Astrocyte (in vitro differentiated cells and primary cell): ENCODE measurements at places on chromosomes 6 and 20. TPM values are rescaled to one million over a fixed set of nuclear protein-coding genes. Genes with fewer than 3 reads are reported as not detected.

GRCh38 chr20:25750765-25751696 is 54.4 kb upstream of the ZNF337 start:
- no peak for DNase-seq

DNA sequence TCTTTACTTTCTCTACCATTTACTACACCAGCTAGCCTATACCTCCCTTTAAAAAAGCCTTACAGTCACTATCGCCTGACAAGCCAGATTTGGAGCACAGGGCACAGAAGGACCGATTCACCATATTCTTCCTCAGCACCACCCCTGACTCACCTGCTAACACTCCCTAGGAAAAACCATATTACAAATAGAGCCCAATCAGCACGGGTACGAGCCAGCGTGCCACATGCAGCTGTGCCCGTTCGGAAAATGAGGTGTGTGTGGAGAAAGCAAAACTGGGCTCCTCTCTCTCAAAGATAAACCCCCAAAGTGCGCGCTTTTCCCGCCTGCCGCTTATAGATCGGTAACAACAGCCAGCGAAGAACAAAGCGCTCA is 1.2 kb downstream of the SYNCRIP start:
- DNase-seq, result no peak

GRCh38 chr20:45813006-45813340 is 529 bp downstream of the UBE2C start:
- DNase-seq, result no peak

- no peak for DNase-seq
Observed at GRCh38 chr6:76518443-76518842, 446.0 kb upstream of the IMPG1 start.

- peak; percentile 10 for DNase-seq
Observed at GRCh38 chr6:83536034-83536646, 23.8 kb downstream of the PRSS35 start.

DNA sequence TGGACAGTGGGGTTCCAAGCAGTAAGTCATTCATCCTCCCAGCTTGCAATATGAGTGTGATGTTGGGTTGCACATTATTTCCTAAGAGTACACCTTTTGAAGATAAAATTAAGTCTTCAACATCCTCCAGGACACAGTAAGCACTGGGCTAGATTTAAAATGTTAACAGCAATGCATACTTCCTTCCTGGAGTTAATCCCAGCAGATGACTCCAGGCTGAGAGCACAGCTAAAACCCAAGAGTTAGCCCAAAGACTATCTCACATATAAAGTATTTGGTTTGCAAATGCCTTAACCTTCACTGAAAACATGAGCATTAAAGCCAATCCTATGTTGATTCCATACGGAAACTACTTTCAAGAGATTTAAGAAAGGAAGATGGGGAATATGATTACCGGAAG is 69.2 kb downstream of the SLC23A2 start:
- no peak for DNase-seq

- no peak for DNase-seq
Observed at GRCh38 chr6:117483004-117483644, 650 bp downstream of the DCBLD1 start.

DNA sequence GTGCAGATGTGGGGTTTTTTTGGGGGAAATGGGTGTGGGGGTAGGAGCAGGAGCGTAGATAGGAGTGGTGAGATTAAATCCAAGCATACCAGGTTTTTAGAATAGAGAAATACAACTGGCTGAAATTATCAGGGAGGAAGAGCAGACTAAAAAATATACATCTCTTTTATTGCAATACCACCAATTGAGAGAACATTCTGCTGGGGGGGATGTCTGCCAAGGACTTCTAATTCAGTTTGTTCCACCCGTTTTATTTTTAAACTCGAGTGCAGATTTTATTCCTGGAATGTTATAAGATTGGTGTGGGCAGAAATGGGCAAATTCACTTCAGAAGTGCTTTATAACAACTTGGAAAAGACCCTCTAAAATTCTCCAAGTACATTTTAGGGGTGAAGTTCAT is 192.7 kb downstream of the GMPR start:
- DNase-seq, result no peak

DNA sequence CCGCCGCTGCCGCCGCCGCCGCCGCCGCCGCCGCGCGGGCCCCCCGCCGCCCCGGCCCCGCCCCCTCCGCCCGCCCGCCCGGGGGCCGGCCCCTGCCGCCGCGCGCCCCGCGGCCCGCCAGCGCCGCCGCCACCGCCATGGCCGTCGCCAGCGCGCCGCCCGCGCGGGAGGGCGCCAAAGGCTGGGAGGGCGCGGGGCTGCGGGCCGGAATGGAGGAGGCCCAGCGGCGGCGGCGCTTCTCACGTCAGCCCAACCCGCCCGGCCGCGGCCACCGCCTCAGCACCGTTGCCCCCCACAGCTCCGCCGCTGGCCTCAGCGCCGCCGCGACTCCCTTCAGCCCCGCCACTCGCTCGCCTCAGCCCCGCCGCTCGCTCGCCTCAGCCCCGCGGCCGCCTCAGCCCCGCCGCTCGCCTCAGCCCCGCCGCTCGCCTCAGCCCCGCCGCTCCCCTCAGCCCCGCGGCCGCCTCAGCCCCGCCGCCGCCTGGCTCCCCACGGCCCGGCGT is 258 bp downstream of the PHF10 start:
- DNase-seq, result no peak

GRCh38 chr6:38306931-38307330 is 332.8 kb downstream of the BTBD9 start:
- DNase-seq, result no peak

DNA sequence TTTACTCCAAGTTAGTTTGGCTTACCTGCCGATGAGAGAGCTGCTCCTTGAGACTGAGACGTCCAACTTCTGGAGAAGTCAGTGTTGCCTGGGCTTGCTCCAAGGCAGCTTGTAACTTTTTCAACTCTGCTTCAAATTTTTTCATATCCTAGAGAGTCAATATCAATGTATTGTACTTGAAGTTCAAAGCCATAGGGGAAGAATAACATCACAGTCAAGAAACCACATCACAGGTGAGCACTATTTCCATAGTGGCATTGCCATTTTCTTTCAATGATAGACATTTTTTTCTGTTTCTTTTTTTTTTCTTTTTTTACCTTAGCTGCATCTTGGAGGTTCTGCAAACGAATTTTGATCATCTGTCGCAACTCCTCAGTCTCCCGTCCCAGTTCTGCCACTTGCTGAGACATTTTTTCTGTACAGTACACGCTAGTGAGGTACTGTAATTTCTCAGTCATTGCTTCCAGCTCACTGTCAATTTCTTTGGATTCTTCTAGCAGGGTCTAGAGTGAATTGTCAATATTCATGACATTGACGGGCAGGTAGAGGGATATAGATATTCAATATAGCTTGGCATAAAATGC is 326.7 kb downstream of the SYNE1 start:
- DNase-seq, result no peak

- DNase-seq, result peak; percentile 73
Observed at GRCh38 chr6:133977983-133978895, 25.2 kb downstream of the TBPL1 start.

GRCh38 chr6:142942805-142943227 is 2.2 kb downstream of the HIVEP2 start:
- DNase-seq, result peak; percentile 47

DNA sequence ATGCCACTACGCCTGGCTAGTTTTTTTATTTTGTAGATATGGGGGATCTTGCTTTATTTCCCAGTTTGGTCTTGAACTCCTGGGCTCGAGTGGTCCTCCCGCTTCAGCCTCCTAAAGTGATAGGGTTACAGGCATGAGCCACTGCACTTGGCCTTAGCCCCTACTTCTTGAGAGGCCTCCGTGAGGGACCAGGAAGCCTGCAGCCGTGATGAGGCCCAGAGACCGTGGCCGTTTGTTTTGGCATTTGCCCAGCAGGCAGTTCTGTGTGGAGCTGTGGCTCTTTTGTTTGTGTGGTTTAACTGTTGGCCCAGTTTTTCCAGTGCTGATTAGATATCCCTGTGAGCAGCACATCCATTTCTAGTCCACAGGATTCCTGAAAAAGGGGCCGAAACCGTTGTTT is 39.8 kb downstream of the SRSF3 start:
- peak; percentile 89 for DNase-seq

GRCh38 chr20:11372876-11373790 is 544.6 kb upstream of the BTBD3 start:
- no peak for DNase-seq

DNA sequence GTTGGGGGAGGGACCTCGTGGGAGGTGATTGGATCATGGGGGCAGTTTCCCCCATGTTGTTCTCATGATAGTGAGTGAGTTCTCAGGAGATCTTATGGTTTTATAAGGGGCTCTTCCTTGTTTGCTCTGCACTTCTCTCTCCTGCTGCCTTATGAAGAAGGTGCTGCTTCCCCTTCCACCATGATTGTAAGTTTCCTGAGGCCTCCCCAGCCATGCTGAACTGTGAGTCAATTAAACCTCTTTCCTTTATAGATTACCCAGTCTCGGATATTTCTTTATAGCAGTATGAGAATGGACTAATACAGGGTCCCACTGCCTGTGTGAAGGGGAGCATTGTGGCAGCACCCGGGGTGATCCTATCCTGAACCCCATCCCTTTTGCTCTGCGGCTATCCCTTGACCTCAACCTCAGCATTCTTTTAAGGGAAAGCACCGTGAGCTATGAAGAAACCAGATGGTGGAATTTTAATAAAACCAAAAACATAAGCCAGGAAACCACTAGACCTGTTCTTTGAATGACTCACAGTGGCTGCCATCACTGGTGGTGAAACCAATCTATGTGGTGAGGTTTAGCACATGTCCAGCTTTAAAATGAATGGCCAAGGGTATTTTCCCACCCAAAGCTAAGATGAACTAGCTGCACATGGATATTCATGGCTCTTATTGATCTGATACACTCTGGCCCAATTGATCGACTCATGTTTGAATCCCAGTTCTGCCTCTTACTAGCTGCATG is 62.2 kb downstream of the ZDHHC14 start:
- DNase-seq, result peak; percentile 94

DNA sequence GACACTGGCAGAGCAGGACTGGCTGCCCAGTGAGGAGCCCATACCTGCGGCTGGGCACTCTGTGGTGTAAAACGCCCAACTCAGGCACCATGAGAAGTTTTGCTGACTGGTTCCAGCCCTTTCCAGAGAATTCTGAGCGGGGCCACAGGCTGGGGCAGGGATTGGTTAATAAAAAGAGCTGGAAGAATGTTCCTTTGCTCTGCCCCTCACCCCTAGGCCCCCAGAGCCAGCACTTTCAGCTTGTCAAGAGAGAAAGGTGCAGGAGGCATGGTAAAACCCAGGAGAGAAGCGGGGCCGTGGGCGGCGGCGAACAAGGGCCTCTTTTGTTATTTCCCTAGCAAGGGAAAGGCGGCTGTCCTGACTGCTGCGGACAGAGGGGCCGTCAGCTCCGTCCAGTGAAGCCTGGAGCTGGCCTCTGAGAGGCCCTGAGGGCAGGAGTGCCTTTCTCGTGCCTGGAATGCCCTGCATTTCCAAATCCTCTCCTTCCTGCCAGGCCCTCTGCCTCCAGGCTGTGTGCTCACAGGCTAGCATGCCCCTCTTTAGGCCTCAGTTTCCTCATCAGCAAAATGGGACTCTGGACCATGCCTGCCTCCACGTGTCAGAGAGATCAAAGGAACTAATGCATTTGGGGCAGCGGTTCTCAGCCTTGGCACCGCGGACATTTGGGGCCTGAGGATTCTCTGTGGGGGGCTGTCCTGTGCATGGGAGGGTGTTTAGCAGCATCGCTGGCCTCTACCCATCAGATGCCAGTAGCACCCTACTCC is 12.9 kb downstream of the SLC13A3 start:
- DNase-seq, result no peak

- DNase-seq, result peak; percentile 42
Observed at GRCh38 chr20:50085481-50086365, 27.2 kb downstream of the UBE2V1 start.

HNF4A gene
- total RNA-seq, result not detected in 2 replicates

BEND6 gene
- 8.3 and 10.4 TPM in 2 replicates for total RNA-seq

PRDM13 gene
- not detected in 2 replicates for total RNA-seq

SIM1 gene
- not detected in 2 replicates for total RNA-seq

ZDHHC14 gene
- total RNA-seq, result 6.8 and 7.2 TPM in 2 replicates

PSORS1C2 gene
- total RNA-seq, result not detected in 2 replicates

FOXF2 gene
- 0.46 and 0.61 TPM in 2 replicates for total RNA-seq

SH3BGRL2 gene
- 14.1 and 15.9 TPM in 2 replicates for total RNA-seq
